Stimulated activated memory B cell treated with anti-CD40 and anti-IgM and Interleukin-4, amounts not matched to agents 10 μg/mL and 1 μg/mL and 100 μg/mL, for 72 hours (primary cell): ENCODE measurements at places on chromosomes 12 and 14.

DNA sequence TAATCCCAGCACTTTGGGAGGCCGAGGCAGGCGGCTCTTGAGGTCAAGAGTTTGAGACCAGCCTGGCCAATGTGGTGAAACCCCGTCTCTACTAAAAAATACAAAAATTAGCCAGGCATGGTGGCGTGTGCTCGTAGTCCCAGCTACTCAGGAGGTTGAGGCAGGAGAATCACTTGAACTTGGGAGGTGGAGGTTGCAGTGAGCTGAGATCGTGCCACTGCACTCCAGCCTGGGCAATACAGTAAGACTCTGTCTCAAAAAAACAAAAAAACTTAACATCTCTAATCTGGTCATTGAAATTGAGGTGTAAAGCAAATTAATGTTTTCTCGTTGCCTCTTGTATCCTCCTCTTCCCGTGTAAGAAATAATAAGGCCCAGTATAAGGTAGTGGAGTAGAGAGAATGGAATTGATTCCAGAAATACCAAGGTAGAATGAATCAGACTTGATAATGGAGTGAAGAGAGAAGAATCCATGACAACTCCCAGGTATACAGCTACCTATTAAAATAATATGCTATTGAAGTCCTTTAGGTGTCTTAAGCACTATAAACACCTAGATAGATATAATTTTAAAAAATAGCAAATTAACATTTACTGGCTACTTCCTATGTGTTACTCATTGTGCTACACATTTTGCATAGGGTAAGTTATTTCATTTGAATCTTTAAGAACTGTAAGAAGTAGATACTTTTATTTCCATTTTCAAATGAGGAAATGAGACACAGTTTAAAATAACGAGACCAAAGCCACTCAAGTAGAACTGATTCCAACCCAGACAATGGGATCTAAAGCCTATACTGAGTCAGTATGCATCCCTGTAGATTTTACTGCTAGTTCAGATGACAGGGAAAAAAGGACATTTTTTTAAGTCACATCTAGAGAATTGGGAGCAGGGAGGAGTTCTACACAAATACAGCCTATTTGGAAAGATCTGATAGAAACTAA is 23.2 kb downstream of the RAP1B start:
- ATAC-seq, result peak; percentile 65

GRCh38 chr14:22333422-22334274 is 255.4 kb downstream of the DAD1 start:
- ATAC-seq, result no peak

GRCh38 chr12:87085286-87085685 is 829.1 kb upstream of the MGAT4C start:
- no peak for ATAC-seq

- peak; percentile 96 for ATAC-seq
Measured at GRCh38 chr12:103505371-103506236, 9.8 kb upstream of the C12orf42 start.

DNA sequence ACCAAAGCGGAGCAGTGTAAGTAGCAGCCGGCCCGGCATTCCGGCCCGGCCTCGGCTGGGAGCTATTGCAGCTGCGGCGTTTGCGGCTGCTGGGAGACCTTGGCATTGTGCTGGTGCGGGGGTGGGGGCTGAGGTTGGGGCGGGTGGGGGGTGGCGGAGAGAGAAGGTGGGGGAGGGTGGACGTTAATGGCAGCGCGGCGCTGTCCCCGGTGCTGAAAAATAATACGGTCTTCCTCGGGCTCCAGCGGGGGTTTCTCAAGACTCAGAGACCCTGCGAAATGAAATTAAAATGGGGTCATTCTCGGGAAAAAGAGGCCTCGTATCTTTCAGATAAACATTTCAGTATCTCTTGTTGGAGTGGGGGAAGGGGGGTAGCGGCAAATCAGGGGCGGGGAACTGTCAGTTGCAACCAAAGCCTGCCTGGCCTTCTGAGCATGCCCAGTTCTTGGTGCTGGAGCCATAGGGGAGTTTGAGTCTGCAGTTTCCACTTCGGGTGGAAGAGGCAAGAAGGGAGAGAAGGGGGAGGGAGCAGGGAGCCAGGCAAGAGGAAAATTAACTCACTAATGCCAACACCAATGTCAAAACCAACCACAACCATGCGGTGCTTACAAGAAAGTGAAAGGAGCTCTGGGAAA is 414 bp downstream of the UNC79 start:
- no peak for ATAC-seq

DNA sequence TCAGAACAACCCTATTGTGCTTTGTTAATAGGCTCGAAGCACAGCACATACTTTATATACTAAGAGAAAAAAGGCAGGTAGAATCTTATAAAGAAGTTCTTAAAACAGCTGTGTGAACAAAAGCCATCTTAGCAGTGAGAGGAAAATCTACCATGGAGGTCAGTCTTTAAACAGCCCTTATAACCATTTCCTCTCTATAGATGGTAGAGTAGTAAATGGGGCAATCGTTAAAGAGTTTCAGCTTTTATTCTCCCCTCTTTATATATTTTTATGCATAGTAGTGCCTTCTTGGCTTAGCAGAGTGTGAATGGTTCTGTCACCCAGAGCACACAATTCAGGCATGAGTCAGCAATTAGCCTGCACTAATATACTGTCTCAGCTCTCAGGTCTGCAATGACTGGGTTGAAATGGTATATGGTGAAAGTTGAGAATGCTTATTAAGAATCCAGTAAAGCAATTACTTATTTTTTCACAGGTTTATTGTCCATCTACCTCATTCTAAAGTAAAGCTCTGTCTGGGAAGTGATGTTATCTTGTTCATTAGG is 305.0 kb downstream of the NELL2 start:
- no peak for ATAC-seq

DNA sequence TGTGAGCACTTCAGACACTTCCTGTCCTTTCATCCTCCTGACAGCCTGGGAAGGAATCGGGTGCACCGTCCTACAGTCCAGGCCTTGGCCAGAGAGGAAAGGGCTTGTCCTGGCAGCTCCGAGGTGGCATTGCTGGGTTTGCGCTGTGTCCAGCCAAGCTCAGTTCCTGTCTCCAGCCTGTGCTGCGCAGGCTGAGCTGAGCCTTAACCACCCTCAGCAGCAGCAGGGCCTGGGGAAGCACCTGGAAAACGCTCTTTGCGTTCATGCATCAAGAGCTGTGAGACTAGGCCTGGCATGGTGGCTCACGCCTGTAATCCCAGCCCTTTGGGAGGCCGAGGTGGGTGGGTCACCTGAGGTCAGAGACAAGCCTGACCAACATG is 33.7 kb upstream of the EML1 start:
- ATAC-seq, result no peak

- no peak for ATAC-seq
Measured at GRCh38 chr12:108653922-108654321, 20.2 kb upstream of the SELPLG start.

- ATAC-seq, result no peak
Measured at GRCh38 chr14:55356913-55357312, 54.7 kb downstream of the ATG14 start.

DNA sequence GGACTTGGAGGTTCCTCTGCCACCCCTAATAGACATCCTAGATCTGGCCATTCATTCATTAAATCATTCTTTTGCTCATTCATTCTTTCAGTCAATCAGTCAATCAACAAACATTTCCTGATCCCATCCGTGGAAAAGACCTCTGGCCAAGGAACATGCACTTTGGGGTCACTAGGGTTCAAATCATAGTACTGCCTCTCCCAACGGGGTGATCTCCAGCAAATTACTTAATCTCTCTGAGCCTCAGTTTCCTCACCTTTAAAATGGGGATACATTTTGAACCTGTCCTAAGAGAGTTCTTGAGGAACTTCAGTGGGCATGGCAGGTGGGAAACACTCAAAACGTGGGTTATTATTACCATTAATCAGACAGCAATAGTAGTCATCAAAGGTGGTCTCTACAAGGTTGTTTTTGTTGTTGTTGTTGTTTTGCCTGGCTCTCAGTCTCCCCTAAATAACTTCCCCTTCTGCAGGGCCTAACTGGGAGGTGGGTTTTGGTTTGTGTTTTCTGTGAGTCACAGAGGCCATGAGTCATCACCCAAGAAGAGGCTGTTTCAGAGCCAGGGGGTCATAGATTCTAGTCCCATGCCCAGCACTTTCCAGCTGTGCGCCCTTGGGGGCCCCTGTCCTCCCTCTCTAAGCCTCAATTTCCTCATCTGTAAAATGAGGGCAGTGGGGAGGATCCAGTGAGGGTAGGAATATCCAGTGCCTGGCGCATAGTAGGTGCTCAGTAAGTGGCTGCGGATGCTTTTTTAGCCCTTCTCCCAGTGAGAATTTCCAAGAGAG is 16.9 kb upstream of the FAM222A start:
- ATAC-seq, result no peak

DNA sequence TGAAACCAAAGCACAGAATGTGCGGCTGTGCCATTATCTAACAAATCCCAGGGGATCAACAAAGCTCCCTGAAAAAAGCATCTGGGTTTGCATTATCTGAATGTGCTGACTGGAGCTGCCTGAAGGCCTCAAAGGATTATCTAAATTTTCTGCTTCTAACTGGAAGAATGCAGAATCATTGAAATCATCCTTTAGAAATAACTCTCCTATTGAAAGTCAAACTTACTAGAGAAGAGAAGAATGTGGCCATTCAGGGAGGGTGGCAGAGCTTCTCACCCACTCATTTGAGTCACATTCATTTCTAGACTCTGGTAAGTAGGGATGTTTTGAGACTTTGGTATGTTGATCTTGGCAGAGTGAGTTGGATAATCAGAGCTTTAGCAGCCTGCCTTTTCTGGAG is 220.6 kb upstream of the RGS6 start:
- ATAC-seq, result no peak

GRCh38 chr14:98956661-98957060 is 315.3 kb downstream of the BCL11B start:
- ATAC-seq, result no peak

GRCh38 chr14:34009956-34010355 is 59.1 kb upstream of the EGLN3 start:
- ATAC-seq, result no peak

DNA sequence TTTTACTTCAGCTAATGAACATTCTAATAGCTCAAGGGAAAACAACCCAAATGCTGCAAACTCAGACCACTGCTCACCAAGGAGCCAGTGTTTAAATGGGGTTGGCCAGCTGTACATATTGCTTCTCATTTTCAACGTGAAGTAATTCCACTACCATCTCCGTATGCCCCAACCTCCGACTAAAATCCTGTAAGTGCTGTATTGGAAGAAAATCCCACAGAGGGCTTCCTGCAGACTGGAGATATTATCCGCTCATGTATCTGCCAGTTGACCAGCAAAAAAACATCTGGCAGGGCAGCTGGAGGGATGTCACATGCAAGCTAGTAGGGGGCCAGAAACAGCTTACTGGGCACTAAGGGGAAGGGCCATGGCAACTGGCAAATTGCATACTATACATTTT is 485.0 kb downstream of the SNAPC1 start:
- ATAC-seq, result no peak

DNA sequence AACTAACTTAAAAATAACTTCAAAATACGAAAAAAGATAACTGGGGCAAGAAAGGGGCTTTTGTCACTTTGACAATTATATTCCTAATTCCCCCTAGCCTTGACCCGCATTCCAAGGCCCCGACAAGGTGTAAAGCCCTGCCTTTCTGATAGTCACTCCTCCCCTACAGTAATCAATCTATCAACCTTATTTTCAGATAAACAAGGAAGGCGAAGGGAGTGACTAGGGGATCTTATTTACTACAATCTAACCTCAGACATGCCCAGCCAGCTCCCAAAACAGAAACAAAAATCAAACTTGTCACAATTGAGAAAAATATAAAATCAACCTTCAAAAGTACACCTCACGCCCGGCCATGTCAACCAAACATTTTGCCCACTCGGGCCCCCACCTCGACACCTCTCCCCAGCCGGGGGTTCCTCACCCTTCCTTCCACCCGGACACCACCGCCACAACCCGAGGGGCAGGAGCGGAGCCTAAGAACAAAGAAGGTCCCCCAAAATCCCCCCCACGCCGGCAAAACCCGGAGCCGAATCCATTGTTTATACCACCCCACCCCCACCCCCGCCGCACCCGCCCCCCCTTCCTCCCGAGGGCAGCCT is 562 bp downstream of the ZFYVE1 start:
- peak; percentile 1 for ATAC-seq

DNA sequence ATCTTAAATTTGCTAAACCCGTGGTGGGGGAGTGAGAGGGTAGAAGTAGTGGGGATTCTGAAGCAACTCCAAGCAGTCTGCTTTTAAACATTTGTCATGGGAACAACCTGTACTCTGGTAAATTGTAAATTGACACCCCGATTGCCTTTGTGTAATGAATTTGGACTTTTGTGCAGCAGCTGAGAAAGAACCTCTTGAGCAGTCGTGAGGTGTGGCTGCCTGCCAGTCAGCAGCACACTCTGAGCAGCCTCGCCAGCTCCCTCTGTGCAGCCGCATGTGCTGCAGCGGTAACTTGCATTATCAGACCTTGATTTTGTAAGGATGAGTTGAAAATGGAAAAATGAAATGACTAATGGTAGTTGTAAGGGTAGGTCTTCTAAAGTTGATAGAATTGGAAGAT is 74.3 kb downstream of the SUSD6 start:
- peak; percentile 62 for ATAC-seq

- no peak for ATAC-seq
Measured at GRCh38 chr12:30691122-30691879, 4.4 kb downstream of the IPO8 start.

GRCh38 chr12:113899561-113900471 is 66.3 kb downstream of the RBM19 start:
- no peak for ATAC-seq

- peak; percentile 74 for ATAC-seq
Measured at GRCh38 chr12:12072064-12072760, 1.5 kb downstream of the BCL2L14 start.

DNA sequence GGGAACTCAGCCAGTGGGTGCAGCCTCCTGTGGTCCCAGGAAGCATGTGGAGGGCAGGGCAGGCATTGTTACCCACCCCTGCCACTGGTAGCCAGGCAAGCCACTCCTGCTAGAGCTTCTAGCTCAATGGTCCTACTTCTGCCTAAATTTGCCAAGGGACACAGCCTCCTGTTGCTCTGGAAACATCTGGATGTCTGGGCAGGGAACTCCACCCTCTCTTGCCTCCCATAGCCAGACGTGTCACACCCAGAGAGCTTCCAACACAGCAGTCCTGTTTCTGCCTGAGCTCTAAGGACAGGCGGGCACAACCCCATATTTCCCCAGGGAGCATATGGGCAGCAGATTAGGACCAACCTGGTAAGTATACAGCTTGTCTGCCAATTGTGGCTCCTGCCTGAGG is 350.2 kb downstream of the GLT1D1 start:
- ATAC-seq, result no peak

DNA sequence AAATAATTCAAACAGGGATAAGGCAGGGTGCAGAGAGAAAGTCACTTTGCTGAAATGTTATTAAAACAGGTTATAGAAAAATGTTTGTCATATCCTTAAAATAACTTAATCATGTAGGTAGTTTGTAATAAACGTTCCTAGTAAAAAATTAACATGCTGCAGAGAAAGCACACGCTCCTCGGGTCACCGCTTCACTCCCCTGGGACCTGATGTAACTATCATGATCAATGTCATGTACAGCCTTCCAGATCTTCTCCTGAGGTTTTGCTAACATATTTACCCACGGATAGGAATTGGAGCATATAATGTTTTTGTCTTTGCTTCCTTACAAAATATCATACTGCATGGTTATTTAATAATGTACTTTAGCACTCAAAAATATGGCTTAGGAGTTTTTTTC is 285.1 kb upstream of the TMEM132C start:
- no peak for ATAC-seq
